CD4-positive, alpha-beta T cell treated with Interleukin-4 for 1 hour (primary cell): ENCODE measurements at places on chromosomes 12 and 14.

GRCh38 chr12:68454892-68455291, 122.7 kb upstream of the MDM1 start:
- DNase-seq: no peak

GRCh38 chr14:81033698-81034240, 78.3 kb downstream of the TSHR start:
- DNase-seq: no peak

GRCh38 chr14:37708481-37708880, 113.1 kb downstream of the TTC6 start:
- DNase-seq: no peak

DNA sequence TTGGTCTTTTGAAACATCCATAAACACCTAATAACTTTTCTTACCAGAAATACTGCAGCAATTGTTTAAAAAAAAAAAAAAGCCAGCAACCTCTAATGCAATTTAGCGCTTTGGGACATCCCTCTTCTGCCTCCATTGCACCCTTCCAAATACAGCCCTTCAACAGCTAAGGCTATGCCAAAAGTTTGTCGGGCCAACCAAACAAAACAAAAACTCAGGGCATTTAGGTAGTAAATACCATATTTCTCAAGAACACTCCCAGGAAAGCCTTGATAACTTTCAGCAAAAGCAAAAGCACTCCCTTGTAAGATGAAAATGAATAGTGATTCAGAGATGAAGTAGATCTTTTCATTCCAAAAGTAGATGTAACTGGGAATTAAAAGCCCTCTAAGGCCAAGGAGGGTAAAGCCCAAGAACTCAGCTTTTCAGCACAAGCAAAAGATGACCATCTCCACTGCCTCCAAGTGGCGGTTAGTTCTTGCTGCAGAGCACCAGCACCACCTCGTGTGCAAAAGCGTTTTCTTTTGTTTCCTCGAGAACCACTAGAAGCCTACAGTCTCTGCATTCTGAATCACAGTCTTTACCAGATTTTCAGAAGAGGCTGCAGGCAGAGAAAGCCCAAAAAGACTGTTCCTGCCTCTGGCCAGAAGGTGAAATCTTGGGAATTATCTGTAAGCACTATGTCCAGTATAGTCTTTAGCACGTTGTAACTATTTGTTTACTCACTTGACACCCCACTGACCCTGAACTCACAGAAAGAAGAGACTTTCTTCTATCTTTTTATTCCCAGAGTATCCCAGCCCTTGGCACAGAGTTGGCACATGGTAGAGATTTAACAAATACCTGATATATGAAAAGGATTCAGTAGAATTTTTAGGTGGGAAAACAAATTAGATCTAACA, 53.1 kb downstream of the SIX6 start:
- DNase-seq: no peak

- peak; percentile 3 for DNase-seq
Measured at GRCh38 chr12:118103601-118104382, at the start of gene VSIG10. TSS of gene VSIG10 (minus strand) at chr12:118104011. CDS start at chr12:118103671, 340 bp downstream.
